OCI-M1 (cell line): ENCODE measurements at places on chromosomes 3 and 15.

GRCh38 chr3:87313641-87314040 lies 37.3 kb upstream of the POU1F1 start:
- DNase-seq = no peak

DNA sequence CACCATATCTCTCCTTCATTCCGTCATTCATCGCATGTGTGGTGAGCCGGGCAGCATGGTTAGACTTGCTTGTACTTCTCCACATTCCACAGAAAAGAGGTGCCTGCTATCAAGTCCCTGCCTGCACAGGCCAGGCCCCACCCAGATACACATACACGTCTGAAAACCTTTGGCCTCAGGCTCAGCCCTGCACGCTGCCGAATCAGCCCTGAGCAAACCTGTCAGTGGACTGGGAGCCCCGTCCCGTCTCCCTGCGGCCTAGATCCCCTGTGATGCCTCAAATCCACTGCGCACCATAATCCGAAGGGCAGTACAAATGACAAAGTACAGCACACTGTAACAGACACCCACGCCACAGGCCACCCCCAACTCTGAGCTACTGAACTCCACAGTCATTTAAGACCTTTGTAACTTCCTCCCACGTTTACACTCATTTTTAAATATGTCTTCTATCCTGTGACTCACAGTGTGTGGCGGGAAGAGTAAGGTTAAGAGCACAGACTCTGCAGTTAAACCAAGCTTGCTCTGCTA lies 67.1 kb downstream of the MB21D2 start:
- no peak for DNase-seq

GRCh38 chr3:158382479-158382878 lies 188.5 kb upstream of the MLF1 start:
- no peak for DNase-seq

DNA sequence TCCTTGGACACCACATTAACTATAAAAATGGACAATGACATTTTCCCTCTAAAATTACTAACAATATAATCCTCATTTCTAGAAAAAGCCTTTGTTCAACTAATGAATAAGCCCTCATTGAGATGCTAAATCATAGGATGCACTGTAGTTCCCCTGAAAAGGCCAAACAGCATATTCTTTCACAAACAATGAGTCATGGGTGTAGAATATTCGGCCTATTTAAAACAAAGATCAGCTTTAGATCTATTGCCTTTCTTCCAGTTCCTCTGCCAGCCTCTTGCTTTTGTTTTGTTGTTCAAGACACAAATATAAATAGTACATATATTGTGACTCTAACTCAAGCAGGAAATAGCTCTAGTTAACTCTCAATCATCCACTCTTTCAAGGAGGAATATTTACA lies 82.5 kb downstream of the ADAM10 start:
- no peak for DNase-seq

DNA sequence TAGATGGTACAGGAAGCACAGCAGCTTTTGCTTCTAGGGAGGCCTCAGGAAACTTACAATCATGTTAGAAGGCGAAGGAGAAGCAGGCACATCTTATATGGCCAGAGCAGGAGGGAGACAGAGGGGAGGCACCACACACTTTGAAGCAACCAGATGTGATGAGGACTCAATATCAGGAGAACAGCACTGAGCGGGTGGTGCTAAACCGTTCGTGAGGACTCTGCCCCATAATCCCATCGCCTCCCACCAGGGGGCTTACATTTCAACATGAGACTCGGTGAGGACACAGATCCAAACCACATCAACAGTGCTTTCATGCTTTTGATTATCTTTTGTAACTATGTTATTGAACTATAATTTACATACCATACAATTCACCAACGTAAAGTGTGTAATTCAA lies 7.6 kb upstream of the TMEM44 start:
- peak; percentile 1 for DNase-seq

DNA sequence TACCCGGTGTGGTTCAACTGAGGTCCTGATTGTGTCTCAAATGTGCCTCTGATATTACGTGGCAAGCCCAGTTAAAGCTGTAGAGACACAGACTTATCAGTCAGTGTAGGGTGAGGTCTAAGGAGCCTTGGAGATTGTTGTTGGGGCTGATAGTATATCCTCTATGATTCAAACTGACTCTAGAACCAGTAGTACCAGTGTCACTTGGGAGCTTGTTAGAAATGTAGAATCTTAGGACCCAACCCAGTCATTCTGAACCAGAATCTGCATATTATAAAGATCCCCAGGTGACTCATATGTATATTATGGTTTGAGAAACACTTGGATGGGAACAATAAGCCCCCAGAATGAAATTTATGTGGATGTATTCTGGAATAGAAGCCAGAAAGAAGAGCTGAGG lies 83.5 kb downstream of the PIK3R4 start:
- DNase-seq = no peak

- DNase-seq = no peak
Measured at GRCh38 chr15:63435204-63435820, 53.7 kb upstream of the CA12 start.

- DNase-seq = peak; percentile 11
Measured at GRCh38 chr15:48940508-48940907, 23.2 kb downstream of the SHC4 start.

- DNase-seq = no peak
Measured at GRCh38 chr15:80823120-80823519, 44.0 kb downstream of the CEMIP start.

DNA sequence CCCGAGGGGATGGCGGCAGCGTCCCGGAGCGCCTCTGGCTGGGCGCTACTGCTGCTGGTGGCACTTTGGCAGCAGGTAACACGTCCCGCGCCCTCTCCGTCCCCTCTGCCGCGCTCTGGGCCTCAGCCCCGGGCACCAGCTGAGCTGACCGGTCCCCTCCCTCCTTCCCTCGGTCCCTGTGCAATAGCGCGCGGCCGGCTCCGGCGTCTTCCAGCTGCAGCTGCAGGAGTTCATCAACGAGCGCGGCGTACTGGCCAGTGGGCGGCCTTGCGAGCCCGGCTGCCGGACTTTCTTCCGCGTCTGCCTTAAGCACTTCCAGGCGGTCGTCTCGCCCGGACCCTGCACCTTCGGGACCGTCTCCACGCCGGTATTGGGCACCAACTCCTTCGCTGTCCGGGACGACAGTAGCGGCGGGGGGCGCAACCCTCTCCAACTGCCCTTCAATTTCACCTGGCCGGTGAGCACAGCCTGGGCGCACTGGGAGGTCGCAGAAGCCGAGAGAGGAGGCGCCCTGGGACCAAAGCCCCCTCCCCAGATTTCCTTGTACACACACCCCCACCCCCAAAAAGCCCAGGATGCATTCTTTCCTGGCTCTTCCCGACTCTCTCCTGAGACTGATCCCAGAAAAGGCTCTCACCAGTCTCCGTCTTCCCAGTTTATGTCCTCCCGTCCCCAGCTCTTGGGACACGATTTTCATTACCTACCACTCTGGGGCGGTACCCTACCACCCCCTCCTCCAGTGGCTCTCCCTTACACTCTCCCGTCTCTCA lies 705 bp downstream of the DLL4 start:
- DNase-seq = peak; percentile 42

DNA sequence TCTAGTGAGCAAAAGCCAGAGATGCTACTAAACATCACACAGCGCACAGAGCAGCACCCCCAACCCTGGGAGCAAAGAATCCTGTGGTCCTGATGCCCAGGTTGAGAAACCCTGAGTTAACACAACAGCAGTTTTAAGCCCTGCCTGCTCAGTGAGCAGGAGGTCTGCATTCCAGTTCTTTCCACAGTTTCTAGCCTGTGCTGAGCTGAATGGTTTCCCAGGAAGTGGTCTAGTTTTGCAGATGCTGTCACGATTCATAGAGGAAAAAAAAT lies 171.1 kb upstream of the PROK2 start:
- no peak for DNase-seq

- DNase-seq = no peak
Measured at GRCh38 chr3:13046569-13047274, 26.5 kb downstream of the IQSEC1 start.

DNA sequence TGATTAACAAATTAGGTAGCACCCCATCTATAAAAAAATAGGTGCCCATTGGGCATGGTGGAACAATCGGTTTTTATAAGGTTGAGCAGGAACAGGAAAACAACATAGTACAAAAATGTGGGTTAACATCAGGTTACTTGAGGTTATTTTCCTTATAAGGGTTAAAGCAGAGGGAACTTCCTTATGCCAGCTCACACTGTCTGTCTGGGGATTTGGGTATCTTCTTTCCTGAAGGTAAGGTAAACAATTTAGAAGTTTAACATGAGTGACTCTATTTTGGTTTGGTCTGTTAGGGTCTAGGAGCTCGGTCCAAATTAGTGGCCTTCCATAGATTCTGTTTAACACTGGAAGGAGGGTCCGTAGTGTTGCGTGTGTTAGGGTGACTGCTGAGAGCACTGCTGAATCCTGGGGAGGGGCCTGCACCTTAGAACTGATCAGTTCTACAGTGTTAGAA lies 14.7 kb downstream of the CHD2 start:
- DNase-seq = peak; percentile 13

DNA sequence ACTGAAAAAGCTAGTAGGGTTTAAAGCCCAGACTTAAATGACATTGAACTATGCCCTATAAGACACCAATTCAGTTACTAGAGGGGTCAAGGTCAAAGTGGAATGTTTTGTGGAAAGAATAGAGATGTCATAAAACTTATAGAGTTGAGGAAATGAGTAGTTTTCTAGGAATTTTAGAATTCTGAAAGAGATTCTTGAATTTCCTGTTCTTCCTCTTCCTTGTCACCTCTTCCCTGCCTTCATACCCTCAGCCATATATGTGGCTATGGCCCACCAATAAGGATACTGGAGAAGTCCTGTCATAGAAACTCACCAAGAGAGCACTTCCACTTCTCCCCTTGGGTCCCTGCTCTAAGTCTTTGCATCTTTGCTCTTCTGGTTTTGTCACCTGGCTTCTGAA lies 104.9 kb upstream of the TGFBR2 start:
- no peak for DNase-seq

GRCh38 chr3:105845488-105845887 lies 23.3 kb downstream of the CBLB start:
- no peak for DNase-seq

- DNase-seq = no peak
Measured at GRCh38 chr3:194286375-194287146, 64.6 kb downstream of the CPN2 start.

- no peak for DNase-seq
Measured at GRCh38 chr3:51708216-51708845, 1.5 kb downstream of the GRM2 start.

DNA sequence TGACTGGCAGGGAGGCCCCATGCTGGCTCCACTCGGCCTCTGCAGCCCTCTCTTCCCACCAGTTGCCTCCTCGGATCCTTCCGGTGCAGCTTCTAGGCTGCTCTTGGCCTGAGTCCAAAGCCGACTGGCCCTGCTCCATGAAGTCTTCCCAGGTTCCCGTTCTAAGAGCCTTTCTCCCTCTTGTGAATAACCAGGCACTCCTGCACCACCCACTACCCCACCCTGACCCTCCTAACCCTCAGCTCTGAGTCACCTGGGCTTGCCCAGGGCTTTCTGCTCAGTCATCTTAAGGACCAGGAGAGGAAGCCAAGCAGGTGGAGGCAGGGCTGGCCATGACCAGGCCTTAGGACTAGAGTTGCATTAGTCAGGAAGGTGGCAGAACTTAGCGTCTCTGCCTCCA lies 28.1 kb upstream of the CNBP start:
- DNase-seq = peak; percentile 47

DNA sequence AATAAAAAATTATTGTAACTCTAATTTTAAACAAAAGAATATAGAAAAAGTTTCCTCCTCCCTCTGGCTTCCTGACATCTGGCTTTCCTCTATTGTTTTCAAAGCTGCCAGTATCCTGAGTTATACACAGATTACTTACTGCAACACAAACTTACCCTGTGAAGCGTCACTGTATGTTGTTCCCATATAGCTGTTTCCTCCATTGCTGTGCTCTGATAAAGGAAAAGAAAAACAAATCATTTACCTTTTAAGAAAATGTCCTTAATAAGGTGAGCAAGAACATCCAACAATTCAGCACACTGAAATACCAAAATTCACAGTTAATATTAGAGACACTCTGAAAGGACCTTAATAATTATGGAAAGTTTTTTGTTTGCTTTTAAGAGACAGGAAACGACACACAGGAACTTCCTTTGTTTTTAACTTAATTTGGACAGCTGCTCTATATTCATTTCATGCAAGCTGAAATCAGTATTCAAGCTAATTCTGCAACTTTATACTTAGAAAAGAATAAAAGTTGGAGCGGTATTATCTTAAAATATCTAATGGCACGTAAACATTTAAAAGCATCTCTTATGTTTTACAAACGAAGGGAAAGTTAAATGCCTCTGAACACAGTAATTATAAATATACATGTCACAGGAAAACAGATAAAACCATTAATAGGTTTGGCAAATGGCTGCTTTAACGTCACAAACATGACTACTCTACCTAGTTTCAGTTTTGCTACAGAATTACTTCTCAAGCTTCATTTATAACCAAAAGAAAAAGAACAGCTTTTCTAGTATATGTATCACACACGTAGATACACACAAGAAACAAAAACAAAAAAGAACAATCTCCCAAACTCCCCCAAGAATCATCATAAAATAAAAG lies 21.5 kb downstream of the TJP1 start:
- no peak for DNase-seq

GRCh38 chr3:14159426-14159825 lies 19.0 kb downstream of the XPC start:
- DNase-seq = no peak

DNA sequence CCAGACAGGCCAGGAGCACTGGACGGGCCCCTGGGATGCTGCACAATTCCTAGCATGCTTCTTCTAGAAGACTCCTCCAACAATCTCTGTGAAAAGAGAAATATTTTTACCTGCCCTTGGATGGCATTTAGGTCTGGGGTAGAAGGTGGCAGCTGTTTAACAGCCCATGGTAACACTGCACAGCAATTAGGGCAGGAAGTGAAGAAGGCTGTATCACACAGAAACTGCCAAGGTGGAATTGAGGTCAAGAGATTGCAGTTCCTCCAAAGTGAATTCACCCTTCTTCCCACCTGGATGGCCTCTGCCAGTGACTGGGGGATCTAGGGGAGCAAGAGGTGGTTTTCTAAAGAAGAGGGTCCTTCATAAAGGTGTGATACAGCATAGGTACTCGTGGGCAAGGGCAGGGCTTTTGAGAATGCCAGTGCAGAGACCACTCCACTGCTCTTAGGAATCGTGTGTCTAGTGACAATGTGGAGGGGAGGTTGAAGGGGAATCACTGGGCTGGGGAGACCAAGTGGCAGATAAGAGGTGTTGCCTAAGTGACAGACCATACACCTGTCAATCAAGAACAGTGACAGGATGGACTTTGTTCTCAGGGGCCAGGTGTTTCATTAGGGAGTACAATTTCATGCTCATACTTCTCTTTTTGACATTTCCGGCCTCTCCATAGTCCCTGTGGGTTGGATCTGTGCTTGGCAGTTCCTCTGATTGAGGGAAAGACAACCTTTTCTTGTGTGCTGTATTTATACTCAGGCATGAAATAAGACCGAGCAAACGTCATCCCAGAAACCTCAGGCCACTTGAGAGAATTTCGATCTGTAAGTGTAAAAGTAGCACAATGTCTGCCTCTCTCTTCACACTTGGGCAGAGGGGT lies 83.5 kb upstream of the BCL6 start:
- no peak for DNase-seq
